ENCODE measurements at places on chromosomes 6 and 20. TPM values are rescaled to one million over a fixed set of nuclear protein-coding genes. Genes with fewer than 3 reads are reported as not detected.
A peak's percentile ranks its signal among the peaks of the same experiment; 100 is the strongest.

The RBBP8NL gene
- total RNA-seq: not detected

DNA sequence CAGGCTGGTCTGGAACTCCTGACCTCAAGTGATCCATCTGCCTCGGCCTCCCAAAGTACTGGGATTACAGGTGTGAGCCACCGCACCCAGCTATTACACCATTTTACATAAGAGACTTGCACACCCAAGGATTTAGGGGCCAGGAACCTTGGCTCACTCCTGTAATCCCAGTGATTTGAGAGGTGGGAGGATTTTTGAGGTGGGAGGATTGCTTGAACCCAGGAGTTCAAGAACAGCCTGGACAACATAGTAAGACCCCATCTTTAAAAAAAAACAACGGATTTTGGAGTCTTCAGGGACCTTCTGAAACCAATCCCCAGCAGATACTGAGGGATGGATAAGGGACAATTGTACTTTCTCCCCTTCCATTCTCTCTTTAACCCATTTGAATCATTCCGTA, 55.3 kb upstream of the PIM1 start:
- H3K4me3 ChIP-seq: no peak overlapping the region
- H3K27me3 ChIP-seq: no peaks in the 10 kb centered on the region
- H3K4me1 ChIP-seq: peaks cover 11% of the 10 kb centered on the region
- H3K36me3 ChIP-seq: no peaks in the 10 kb centered on the region
- H3K27ac ChIP-seq: no peak overlapping the region
- no peak for DNase-seq

GRCh38 chr6:27280540-27281000, 31.5 kb downstream of the POM121L2 start:
- peak overlapping the region; percentile 10 for H3K27ac ChIP-seq
- peak overlapping the region; percentile 54 for H3K4me3 ChIP-seq
- DNase-seq: peak; percentile 67
- H3K4me1 ChIP-seq: peaks cover 6% of the 10 kb centered on the region
- H3K27me3 ChIP-seq: no peaks in the 10 kb centered on the region

The ZC2HC1B gene
- total RNA-seq: not detected

The SMIM26 gene
- total RNA-seq: 56.6 TPM

DNA sequence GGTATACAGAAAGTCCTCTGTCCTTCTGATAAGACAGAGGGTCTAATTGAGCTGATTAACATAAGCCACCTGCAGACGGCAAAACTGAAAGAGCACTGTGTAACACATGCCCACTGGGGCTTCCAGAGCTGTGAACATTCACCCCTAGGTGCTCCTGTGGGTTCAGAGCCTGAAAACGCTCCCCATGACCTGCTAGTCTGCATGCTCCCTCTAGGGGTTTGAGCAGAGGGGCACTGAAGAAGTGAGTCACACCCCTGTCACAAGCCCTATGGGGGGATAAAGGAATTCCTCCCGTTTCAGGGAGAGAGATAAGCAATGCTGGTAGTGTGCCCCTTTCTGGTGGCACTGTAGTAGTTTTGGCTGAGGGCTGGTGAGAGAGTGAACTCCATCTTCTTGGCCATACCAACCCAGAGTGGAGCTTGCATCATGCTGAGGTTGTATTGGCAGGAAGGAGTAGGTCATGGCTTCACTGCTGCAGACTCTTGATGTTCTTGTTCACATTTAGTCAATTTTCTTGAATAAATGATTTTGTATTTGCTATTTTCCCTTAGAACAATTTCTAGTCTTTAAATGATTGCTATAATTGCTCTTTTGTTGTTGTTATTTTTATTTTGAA, 637.5 kb upstream of the MAN1A1 start:
- no peaks in the 10 kb centered on the region for H3K27me3 ChIP-seq
- no peak for DNase-seq
- H3K4me1 ChIP-seq: no peaks in the 10 kb centered on the region
- no peak overlapping the region for H3K27ac ChIP-seq

DNA sequence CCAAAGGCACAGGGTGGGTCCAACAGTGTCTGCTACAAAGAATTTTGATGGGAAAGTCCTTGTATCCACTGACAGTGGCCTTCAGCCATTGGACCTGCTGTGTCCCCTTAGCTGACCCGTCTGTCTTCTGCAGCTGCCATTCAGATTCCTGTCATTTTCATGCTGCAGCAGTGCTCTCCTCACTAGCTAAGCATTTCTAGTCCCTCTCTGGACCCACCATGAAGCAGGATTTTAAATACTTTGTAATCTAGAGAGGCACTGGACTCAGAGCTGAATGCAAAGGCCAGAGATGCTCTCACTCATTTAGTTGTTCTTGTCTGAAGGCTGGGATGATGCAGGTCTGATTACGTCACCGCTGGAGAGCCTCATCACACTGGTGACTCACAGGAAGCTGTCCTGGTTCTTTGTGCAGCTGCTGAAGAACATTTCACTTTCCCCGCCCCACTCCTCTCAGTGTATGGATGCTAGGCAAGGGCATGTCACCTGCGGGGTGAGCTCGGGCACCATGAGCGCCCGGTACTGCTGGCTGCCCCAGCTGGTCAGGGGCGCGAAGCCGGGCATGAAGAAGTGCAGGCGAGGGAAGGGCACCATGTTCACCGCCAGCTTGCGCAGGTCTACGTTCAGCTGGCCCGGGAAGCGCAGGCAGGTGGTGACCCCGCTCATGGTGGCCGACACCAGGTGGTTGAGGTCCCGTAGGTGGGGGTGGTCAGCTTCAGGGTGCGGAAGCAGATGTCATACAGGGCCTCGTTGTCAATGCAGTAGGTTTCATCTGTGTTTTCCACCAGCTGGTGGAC, 19.4 kb upstream of the TUBB2A start:
- H3K4me3 ChIP-seq: no peak overlapping the region
- no peaks in the 10 kb centered on the region for H3K4me1 ChIP-seq
- H3K27me3 ChIP-seq: no peaks in the 10 kb centered on the region
- no peaks in the 10 kb centered on the region for H3K36me3 ChIP-seq
- DNase-seq: peak; percentile 86

DNA sequence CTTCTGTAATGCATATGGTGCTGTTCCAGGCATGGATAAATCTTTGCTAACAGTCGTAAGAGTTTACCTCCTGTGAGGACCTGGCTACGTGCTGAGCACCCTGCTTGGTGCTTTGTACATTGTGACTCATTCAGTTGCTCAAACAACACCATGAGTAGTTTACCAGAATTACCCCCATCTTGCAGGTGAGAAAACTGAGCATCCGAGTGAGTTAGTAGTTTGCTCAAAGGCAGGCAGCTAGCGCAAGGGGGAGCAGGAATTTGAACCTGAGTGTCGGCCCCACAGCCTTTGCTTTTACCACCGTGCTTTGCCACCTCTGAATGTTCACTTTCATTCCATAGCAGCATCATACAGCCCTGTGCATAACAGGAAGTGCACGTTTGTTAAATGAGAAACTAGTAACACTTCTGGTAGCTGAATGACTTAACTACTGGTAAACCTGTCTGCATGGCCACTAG, 121.9 kb downstream of the MTHFD1L start:
- DNase-seq: no peak
- H3K27ac ChIP-seq: no peak overlapping the region

The CLDN20 gene
- not detected for total RNA-seq

The AIF1 gene
- 0.64 TPM for total RNA-seq

The SCRT2 gene
- 0.50 TPM for total RNA-seq

DNA sequence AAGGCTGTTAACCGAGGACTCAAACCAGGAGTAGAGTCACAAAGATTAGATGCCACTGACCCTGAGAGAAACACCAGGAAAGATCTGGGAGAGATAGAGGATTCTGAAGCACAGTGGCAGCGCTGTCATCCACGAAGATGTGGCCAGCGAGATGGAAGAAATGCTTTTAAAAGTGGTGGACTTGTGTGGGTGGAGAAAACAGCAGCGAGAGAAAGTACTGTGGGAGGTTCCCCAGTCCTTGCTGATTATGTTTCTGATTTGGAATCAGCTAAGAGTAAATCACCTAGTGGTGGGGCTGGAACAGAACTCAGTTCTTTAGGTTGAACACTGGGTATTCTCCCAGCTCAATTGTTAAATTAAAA, 435 bp upstream of the ZNF322 start:
- H3K36me3 ChIP-seq: peaks cover 3% of the 10 kb centered on the region
- H3K4me3 ChIP-seq: peak overlapping the region; percentile 76
- H3K4me1 ChIP-seq: no peaks in the 10 kb centered on the region
- peak overlapping the region; percentile 2 for H3K27ac ChIP-seq
- H3K27me3 ChIP-seq: peaks cover 9% of the 10 kb centered on the region

The UNC5CL gene
- total RNA-seq: 1.2 TPM

The GJA10 gene
- total RNA-seq: not detected

The LY6G6F gene
- not detected for total RNA-seq

GRCh38 chr20:32648761-32649650, 24.7 kb downstream of the C20orf203 start:
- H3K27ac ChIP-seq: no peak overlapping the region
- H3K4me1 ChIP-seq: no peaks in the 10 kb centered on the region
- no peak overlapping the region for H3K4me3 ChIP-seq
- H3K36me3 ChIP-seq: no peaks in the 10 kb centered on the region
- no peak for DNase-seq
- H3K27me3 ChIP-seq: no peaks in the 10 kb centered on the region

GRCh38 chr6:71419217-71420094, 130.8 kb downstream of the OGFRL1 start:
- peaks cover 4% of the 10 kb centered on the region for H3K27me3 ChIP-seq
- H3K4me1 ChIP-seq: no peaks in the 10 kb centered on the region
- no peak overlapping the region for H3K27ac ChIP-seq
- DNase-seq: no peak
- peak overlapping the region; percentile 79 for H3K4me3 ChIP-seq

The BEND6 gene
- 5.3 TPM for total RNA-seq

- H3K4me3 ChIP-seq: peak overlapping the region; percentile 69
- H3K4me1 ChIP-seq: peaks cover 10% of the 10 kb centered on the region
- H3K27me3 ChIP-seq: no peaks in the 10 kb centered on the region
- DNase-seq: peak; percentile 82
- H3K36me3 ChIP-seq: no peaks in the 10 kb centered on the region
- no peak overlapping the region for H3K27ac ChIP-seq
Measured at GRCh38 chr6:27297857-27298730, 14.0 kb downstream of the POM121L2 start.

The LATS1 gene
- 39.6 TPM for total RNA-seq

- H3K27ac ChIP-seq: no peak overlapping the region
- H3K4me1 ChIP-seq: no peaks in the 10 kb centered on the region
- no peaks in the 10 kb centered on the region for H3K27me3 ChIP-seq
- H3K36me3 ChIP-seq: no peaks in the 10 kb centered on the region
- H3K4me3 ChIP-seq: no peak overlapping the region
Measured at GRCh38 chr6:137146206-137146605, 27.2 kb downstream of the IL22RA2 start.

DNA sequence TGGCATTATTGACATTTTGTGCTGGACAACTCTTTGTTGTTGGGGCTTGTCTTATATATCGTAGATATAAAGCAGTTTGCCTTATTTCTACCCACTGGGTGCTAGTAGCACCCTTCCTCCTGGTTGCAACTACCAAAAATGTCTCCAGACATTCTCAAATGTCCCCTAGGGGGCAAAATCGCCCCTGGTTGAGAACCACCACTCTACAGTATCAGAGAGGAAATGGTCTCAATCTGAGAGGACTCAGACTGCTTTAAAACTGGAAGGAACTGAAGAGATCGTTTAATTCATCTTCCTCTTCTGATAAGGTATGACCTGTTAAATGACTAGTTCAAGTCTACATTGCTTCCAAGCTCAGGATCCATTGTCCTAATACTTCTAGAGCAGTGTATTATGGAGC, 14.9 kb downstream of the SH3BGRL2 start:
- peaks cover 2% of the 10 kb centered on the region for H3K4me1 ChIP-seq
- no peak overlapping the region for H3K4me3 ChIP-seq
- H3K27ac ChIP-seq: no peak overlapping the region
- H3K36me3 ChIP-seq: no peaks in the 10 kb centered on the region
- peak; percentile 15 for DNase-seq
- no peaks in the 10 kb centered on the region for H3K27me3 ChIP-seq

- no peak for DNase-seq
- H3K4me3 ChIP-seq: no peak overlapping the region
- no peaks in the 10 kb centered on the region for H3K4me1 ChIP-seq
- no peaks in the 10 kb centered on the region for H3K36me3 ChIP-seq
- H3K27me3 ChIP-seq: no peaks in the 10 kb centered on the region
- no peak overlapping the region for H3K27ac ChIP-seq
Measured at GRCh38 chr6:138862456-138862855, 66.6 kb downstream of the ECT2L start.

GRCh38 chr6:56808871-56809359, 146.0 kb upstream of the BEND6 start:
- no peak for DNase-seq
- no peak overlapping the region for H3K4me3 ChIP-seq
- H3K27ac ChIP-seq: no peak overlapping the region
- H3K36me3 ChIP-seq: no peaks in the 10 kb centered on the region

- H3K36me3 ChIP-seq: no peaks in the 10 kb centered on the region
- no peak for DNase-seq
- no peaks in the 10 kb centered on the region for H3K27me3 ChIP-seq
- H3K4me1 ChIP-seq: peaks cover 43% of the 10 kb centered on the region
Measured at GRCh38 chr6:52536424-52536916, 40.4 kb downstream of the TRAM2 start.

DNA sequence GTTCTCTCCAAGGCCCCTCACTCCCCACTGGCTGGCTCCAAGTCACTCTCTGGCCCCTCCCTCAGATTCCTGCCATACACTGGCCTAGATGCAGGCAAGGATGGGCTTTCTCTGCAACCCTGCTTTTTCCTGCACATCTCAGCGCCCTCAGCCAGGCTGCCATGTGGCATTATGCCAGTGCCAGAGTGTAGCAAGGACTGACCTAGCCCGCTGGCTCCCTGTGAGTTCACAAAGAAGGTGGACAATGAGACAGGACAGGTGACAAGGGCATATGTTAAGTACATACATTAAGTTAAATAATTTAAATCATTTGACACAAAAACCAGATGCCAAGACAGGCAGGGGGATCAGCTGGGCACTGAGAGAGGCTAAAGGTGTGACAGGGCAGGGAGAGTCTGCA, 394.6 kb downstream of the ZFAND3 start:
- H3K36me3 ChIP-seq: no peaks in the 10 kb centered on the region
- H3K4me1 ChIP-seq: peaks cover 34% of the 10 kb centered on the region
- DNase-seq: no peak
- no peak overlapping the region for H3K27ac ChIP-seq
- H3K27me3 ChIP-seq: no peaks in the 10 kb centered on the region

DNA sequence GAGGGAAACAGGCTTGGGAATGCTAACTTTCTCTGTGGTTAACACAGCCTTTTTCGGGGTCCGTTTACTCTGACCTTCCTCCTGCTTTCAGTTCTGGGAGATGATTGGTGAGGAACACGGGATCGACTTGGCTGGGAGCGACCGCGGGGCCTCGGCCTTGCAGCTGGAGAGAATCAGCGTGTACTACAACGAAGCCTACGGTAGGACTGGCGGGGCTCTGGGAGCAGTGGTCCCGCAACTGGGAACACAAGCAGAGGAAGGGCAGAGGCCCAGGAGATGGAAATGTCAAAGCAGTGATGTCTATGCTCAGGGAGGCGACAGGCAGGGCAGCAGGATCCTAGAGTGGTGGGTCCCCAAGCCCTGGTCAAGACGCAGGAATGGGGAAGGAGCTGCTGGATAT, 3.5 kb downstream of the TUBB1 start:
- peaks cover 38% of the 10 kb centered on the region for H3K36me3 ChIP-seq
- no peak for DNase-seq
- H3K4me1 ChIP-seq: peaks cover 15% of the 10 kb centered on the region
- H3K27ac ChIP-seq: no peak overlapping the region
- no peaks in the 10 kb centered on the region for H3K27me3 ChIP-seq

All from A673 (cell line).